ENCODE measurements at places on chromosomes 6 and 20.

GRCh38 chr6:169722362-169723199 is 1.7 kb downstream of the PHF10 start:
- peak; percentile 82 for DNase-seq

GRCh38 chr20:33162753-33163152 is 5.2 kb upstream of the BPIFA2 start:
- no peak for DNase-seq

GRCh38 chr20:31758521-31758920 is 19.4 kb downstream of the TPX2 start:
- DNase-seq: no peak

GRCh38 chr20:36315545-36316351 is 9.6 kb downstream of the DLGAP4 start:
- no peak for DNase-seq

GRCh38 chr6:4363656-4364055 is 228.3 kb upstream of the ECI2 start:
- DNase-seq: no peak

- DNase-seq: peak; percentile 71
Observed at GRCh38 chr20:32155017-32155981, 45.8 kb downstream of the TM9SF4 start.

- DNase-seq: no peak
Observed at GRCh38 chr6:43951756-43952675, 175.2 kb downstream of the MRPL14 start.

- DNase-seq: peak; percentile 69
Observed at GRCh38 chr6:25670793-25671513, 18.9 kb downstream of the SCGN start.

GRCh38 chr6:101402622-101403031 is 9.1 kb downstream of the GRIK2 start:
- no peak for DNase-seq

DNA sequence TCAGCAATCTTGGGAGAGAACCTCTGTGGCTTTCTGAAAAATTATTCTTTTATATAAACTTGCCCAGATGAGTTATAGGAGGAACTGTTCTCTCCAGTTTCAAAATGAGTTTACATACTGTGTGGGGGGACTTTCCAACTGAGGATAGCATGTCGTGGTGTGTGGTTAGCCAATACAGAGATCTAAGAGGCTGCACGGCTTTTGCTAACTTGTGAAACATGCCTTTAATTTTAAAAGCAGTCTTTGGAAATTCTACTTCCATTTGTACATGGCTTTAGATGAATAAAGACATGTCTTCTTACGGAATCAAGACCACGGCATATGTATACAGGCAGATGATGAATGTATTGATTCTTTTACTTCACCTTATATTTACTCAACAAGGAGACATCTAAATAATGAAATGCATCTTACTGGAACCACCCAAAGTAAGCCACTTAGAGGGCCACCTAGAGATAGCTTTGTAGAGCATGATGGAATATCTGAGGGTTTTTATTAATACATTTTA is 39.8 kb downstream of the HIVEP1 start:
- DNase-seq: no peak

DNA sequence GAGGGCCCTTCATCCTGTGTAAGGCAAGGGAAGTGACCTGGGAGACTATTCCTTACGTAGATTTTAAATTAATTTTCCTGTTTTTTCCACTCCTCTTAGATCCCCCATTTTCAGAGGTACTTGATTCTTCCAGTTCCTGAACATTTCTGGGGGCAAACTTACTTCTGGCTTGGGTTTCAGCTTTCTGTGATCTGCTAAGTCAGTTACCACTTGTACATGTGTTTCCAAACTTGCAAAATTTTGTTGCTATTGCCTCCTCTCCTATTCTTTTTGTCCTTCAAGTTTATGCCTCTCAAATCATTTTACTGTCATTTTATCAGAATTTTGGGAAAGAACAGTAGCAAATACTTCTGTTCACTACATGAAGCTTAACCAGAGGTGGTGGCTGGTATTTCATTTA is 81.2 kb downstream of the QRSL1 start:
- DNase-seq: no peak

DNA sequence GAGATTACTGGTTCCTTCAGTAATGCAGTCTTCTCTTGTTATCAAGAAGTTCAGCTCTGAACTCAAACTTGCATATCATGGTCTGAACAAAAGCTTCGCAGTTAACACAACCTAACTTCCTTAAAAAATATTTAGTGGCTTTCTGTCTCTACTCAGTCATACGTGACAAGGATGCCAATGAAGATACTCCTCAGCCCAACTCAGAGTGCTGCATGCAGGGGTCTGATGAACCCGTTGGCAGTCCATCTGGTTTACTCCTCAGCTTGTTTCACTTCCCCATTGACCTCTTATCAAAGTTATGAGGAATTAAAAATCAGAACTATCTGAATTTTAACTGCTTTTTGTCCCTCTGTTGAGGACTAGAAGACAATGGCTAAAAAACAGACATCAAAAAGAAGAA is 56.6 kb upstream of the RIN2 start:
- DNase-seq: no peak

DNA sequence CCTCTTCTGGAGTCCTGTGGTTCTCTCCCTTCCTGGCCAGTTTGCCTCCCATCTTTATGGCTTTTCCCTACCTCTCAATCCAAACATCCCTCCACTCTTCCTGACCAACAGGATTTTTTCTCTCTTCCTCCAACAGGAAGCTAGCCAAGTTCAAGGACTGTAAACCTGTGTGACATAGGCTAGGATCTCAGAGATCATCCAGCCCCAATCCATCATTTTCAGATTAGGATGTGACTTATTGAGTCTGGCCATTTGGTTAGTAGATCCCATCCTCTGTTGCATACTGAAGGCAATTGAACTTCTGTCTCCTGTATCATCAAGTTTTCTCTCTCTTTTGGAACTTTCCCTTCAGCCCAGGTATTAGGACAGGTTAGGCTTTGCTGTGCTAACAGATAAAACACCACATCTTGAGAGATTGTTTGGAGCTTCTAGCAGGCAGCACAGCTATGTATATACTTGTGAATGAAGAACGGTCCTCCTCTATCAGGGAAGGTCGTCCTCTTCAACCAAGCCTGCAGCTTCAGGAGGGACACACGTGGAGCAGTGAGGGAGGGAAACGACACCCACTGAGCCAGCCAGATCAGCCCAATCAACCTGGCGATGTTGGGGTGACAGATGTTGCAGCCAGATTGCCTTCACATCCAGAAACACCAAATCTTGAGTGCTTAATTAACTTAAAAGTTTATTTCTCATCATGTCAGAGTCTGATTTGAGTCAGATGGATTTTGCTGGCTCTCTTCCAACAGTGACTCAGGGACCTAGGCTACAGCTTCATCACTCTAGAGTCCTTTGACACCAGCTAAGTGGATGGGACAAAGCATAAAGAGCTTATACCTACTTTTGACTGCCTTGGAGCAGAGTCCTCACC is 106.8 kb downstream of the GJA10 start:
- peak; percentile 84 for DNase-seq

DNA sequence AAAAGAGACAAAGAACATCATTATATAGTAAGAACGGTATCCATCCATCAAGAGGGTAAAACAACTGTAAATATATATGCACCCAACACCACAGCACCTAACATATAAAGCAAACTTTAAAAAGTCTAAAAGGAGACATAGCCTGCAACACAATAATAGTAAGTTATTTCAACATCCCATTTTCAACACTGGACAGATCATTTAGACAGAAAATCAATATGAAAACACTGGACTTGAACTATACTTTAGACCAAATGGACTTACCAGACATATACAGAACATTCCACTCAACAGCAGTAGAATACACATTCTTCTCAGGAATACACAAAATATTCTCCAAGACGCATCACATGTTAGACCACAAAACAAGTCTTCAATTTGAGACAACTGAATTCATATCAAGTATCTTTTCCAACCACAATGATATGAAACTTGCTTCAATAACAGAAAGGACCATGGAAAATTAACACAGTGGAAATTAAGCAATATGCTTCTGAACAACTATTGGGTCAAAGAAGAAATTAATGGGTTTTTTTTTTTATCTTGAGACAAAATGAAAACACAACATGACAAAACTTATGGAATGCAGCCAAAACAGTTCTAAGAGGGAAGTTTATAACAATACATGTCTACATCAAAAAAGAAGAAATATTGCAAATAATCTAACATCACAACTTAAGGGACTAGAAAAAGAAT is 23.9 kb upstream of the ASF1A start:
- DNase-seq: no peak

DNA sequence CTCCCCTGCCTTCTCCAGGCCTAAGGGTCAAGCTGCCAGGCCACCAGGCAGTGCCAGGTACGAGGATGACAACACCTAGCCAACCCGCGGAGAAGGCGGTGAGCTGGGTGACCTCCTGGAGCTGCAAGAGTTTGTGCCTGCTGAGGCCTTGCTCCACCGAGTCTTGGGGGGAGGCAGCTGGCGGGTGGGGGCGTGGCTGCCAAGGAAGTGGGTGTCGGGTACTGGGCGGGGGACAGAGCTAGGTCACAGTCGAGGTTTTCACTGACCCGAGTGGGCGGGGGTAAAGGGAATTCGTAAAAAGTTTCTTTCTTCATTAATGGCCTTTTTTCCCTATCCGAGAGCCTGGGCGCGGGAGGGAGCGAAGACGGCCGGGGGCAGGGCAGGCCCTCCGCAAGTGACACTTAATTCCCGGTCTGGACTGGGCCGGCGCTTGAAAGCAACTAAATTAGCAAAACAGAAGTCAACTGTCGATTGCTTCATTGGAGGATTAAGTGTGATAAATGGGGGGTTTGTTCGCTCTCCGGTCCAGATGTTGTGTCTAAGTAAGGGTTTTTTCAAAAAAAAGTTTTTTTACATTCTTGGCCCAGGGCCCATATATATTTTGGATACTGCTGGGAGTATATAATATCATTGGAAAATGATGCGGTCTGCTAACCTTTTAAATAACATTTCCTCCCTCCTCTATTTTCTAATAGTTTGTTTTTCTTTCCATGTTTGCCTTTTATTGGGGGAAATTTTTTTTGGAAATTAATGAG is 43.1 kb upstream of the FOXP4 start:
- no peak for DNase-seq

DNA sequence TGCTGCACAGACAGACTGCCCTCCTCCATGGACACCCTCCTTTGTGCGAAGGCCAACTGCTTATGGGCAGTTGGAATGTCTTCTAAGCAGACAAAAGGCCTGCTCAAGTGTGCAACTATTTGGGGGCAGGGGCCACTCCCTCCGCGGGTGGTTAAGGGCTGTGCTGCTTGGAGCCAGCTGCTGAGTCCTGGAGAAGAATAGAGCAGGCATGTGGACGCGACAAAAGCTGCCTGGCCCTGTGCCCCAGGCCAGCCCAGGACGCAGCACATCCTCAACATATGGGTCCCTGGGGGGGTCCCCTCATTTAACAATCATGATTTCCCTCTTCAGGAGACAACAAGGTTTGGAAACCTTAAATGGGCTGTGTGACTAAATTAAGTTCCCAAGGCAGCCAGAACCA is 45.5 kb upstream of the ENTPD6 start:
- DNase-seq: no peak

DNA sequence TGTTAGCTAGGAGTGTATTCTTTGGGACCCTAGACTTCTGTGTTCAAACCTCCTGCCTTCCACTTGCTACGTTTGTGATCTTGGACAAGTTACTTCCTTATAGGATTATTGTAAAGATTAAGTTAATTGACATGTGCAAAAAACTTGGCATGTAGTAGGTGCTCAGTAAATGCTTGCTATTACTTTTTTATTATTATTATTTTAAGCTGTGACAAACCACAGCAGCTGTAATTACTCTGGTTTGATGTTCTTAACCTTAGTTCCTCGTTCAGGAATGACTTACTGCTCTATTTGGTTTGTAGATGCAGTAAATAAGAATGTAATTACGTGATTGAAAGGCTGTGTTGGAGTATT is 3.2 kb downstream of the ARFGEF2 start:
- DNase-seq: no peak

GRCh38 chr6:30726506-30727413 is 6.6 kb downstream of the TUBB start:
- DNase-seq: no peak

GRCh38 chr6:12709556-12710232 is 6.9 kb upstream of the PHACTR1 start:
- DNase-seq: no peak

- DNase-seq: peak; percentile 23
Observed at GRCh38 chr20:35956616-35957015, 2.3 kb upstream of the SCAND1 start.

- DNase-seq: no peak
Observed at GRCh38 chr6:108675226-108676200, 114.8 kb downstream of the FOXO3 start.

DNA sequence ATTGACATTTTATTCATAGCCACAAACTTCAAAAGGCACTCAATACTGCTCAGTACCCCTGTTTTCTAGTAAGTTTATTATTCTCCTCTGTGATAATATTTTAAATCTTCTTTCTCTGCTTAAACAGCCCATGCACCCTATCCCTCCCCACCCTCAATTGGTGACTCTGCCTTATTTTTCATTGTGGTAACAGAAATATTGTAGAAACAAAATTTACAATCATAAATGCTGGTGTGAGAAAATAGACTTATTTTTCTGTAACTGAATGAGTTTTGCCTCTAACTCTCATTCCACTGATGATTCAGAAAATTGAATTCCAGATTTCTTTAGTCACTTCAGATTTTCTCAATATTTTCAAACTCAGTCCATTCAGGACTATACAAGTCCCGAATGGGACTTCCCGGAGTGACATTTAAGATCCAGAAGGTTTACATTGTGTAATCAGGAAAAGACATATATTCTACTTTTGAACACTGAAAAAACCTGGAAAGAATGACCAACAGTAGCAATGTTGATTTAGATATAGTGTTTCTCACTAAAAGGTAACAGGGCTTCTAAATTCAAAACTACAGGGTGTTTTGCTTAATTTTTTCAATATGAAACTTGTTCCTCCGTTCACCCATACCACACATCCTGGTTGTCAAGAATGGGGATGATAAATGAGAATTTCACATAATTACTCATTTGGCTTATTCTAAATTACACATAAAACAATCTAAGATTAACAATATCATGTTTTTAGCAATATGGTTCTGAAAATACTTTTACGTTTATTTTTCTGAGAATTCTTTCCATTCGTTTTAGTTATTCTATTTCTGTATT is 34.8 kb upstream of the UST start:
- DNase-seq: peak; percentile 50

DNA sequence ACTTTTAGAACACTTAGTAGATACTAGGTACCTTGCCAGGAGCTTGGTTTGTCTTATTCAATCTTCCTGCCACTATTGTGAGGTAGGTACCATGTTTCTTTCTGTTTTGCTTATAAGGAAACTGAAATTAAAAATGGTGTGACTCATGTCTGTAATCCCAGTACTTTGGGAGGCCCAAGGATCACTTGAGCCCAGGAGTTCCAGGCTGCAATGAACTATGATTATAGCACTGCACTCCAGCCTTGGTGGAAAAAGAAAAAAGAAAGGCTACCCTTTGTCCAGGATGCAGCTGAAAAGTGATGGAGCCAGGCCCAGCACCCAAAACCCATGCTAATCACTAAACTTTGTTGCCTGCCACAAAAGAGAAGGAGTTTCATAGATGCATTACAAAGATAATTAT is 34.1 kb upstream of the LAMA4 start:
- DNase-seq: no peak

DNA sequence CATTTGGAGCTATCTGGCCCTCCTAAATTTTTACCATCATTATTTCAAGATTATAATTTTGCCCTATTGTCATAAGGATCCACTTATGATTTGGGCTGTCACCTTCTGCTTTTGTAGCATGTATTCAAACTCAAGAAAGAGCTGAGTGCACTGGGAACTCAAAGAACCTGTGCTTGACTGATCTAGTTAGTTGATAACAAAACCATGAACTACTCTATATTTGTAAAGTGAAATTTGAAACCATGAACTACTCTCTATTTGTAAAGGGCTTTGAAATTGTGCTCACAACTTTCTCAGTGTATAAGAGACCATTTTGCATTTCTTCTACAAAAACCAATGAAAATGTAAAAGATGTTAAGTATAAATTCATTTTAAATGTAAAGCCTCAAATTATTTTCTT is 77.5 kb upstream of the POPDC3 start:
- DNase-seq: no peak

All from bronchial epithelial cell (primary cell).